ENCODE measurements at places on chromosomes 11 and 22.
A peak's percentile ranks its signal among the peaks of the same experiment; 100 is the strongest.

DNA sequence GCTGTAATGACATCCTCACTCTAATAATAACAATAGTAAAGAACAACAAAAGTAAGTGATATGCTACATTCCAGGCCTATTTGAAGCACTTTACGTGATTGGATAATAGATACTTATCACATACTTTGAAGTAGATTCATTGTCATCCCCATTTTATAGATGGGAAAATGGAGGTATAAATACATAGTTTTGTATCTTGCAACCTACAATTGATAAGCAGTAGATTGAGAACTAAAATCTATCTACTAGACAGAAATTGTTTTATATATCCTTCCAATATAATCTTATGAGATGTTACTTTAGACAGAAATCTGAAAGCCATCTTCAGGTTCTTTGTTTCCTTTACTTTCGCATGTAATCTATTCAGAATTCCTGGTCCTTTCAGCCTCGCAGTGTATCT, 104.6 kb upstream of the CD44 start:
- no peak for DNase-seq

DNA sequence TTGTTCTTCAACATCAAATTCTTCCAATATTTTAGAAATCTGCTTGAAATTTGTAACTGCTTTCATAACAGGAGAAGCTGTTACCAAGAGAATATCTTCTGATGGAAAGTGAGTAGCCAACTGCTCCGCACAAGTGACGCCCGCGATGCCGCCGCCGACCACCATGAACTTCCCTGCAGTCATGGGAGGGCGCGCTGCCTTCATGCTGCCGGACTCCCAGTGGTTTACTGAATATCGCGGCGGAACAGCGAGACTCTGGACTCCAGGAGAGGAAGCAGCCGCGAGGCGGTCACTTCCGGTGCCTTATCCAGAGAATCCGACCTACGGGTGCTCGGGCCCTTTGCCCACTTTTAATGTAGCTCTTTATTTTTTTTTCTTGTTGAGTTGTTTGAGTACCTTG, 190.6 kb downstream of the GUCY1A2 start:
- DNase-seq, result no peak

- no peak for DNase-seq
These were observed 77.0 kb downstream of the NECTIN1 start for GRCh38 chr11:119651802-119652584.

DNA sequence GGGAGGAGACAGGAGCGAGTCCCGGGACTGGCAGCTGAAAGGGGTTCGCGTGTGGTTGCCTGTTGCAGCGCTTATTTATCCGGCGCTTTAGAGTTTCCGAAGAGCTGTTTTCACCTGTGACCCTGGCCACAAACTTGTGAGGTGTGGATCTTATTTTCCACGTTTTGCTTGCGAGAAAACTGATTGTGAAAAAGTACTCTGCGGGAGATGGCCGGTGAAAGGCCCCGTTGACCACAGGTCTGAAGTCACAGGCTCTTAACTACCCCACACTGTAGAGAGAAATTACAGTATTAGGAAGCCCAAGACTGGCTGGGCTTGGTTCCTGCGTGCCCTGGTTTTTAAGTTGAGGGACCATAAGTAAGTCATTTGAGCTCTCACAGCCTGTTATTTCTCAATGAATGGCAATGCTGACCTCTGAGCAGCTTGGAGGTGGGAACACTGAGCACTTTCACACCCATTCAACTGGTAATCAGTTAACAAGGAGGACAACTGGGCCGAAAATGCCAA, 379 bp upstream of the RAB38 start:
- no peak for DNase-seq

DNA sequence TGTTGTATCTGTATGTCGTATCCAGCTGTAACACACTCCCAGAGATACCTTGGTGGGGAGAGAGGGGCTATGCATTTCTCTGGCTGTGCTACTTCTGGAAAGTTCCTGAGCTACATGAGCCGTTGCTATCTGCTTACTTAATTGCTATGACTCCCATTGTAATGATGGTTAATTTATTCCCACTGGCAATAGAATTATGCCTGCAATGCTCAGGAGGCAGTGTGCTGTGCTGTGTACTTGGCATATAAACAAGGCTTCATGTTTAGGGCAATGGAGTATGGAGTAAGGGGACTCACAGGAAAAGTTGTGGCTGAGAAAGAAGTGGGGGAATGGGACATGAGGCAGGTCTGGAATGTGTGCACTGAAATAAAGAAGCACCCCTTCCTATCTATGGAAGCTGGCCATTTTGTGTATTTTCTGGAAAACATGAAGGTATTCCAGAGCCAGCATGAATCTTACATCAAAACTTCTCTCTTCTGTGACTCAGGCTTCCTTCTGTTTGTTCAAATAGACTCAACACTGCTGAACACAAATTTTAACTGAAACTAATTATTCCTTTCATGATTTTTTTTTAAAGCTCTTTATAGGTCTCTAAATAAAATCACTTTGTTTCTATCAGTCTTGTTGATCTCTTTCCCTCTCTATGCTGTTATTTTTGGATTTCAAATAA, 40.6 kb downstream of the CD44 start:
- DNase-seq, result no peak

- DNase-seq, result no peak
These were observed 54.3 kb downstream of the CYTH4 start for GRCh38 chr22:37336579-37336978.

GRCh38 chr11:48088682-48089050, 108.3 kb downstream of the PTPRJ start:
- no peak for DNase-seq

DNA sequence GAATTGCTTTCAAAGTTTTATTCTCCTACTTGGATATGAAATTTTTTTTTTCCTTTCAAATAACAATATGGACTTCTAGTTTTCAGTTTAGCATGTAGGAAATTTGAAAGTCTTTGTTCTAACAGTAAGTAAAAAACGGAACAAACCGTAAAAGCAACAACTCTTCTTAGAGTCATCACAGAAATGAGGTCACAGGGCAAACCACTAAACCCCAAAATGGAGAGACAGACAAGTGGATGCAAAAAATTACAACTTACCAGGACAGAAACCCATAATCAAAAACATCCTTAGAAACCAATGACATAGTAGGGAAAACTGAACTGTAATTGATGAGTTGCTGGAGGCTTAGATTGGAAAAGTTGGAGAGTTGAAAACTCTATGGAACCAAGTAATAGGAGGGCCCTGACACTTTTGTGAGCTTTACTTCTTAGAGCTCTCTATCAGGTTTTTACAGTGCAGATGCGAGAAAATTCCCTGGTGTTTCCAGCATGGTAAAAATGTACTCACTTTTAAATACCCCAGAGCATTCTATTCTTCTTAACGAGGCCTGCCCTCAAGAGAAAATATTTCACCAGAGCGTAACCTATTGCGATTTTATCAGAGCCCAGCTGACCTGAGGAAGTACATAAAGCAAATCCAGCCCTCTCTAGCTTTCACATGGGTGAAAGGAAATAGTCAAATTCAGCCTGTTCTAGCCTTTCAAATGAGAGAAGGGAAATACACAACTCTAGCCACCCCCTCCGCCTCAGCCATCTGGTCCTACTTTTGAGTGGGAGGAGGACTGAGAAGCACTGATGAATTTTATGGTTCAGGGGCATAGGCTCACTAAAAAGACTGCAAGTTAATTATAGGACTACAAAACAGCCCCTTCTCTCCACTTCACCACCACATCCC, 39.1 kb downstream of the CASP12 start:
- no peak for DNase-seq

- no peak for DNase-seq
These were observed 50.3 kb upstream of the THY1 start for GRCh38 chr11:119473226-119473625.

DNA sequence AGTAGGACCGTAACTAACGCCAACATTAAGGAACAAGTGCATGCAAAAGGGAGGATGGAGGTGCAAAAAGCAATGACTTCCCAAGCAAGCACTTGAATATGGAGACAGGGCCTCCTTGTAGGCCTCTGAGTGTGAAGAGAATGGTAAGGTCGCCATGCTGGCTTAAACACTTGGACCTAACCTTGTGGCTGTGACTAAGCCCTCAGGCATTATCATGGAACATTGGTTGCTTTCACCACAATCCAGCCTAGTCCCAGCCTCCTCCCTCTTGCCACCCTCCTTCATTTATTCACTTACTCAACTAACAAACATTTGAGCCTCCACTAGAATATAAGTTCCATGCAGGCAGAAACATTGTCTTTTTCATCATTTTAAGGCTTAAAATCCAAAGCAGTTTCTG, 11.9 kb upstream of the SYTL2 start:
- no peak for DNase-seq

DNA sequence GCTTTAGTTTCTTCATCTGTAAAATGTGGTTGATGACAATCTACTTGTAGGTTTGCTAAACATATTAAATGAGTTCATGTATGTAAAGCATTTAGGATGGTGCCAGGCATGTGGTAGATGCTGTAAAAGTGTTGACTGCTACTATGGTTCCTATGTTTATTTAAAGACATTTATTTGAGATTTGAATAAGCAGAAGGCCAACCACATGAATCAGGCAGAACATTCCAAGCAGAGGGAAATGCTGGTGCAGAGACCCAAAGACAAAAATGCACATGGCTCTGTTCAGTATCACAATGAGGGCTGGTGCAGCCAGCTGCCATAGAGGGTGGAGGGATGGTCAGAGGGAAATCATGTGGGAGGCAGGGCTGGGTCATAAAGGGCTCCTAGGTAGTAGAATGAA, 156.2 kb upstream of the PDGFD start:
- no peak for DNase-seq

- DNase-seq, result no peak
These were observed 70.3 kb upstream of the WNT7B start for GRCh38 chr22:46047226-46047625.

DNA sequence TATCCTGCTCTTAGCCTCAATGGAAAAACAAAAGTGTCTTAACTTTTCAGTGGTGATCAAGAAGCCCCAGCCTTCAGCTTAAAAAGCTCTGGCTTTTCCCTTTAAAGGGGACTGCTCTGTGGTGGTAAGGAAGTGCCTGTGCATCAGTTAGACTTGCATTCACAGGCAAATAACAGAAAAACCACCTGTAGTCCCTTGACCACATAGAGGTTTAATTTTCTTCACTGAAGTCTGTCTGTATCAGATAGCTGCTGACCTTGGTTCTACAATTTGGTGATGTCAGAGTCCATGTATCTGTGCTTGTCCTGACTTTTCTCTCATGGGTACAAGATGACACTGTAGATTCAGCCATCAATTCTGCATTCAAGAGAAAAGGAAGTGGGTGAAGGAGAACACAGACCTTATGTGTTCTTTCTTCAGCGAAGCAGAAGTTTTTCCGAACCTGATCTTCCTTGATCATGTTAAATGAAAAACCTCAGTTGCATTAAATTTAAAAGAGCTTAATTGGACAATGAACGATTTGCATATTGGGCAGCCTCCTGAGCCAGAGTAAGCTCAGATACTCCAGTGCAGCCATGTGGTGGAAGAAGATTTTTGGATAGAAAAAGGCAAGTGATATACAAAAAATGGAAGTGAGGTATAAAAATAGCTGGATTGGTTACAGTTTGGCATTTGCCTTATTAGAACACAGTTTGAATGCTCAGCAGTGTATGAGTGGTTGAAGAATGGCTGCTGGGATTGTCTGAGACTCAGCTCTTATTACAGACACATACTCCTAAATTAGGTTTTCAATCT, 43.2 kb upstream of the RDX start:
- no peak for DNase-seq

- no peak for DNase-seq
These were observed 124.9 kb downstream of the C11orf58 start for GRCh38 chr11:16863389-16863788.

- DNase-seq, result no peak
These were observed 57.4 kb downstream of the BUD13 start for GRCh38 chr11:116715383-116715782.

- DNase-seq, result no peak
These were observed 1.8 kb upstream of the SNX19 start for GRCh38 chr11:130918081-130918480.

- DNase-seq, result no peak
These were observed 15.9 kb downstream of the CYP2D6 start for GRCh38 chr22:42114721-42115120.

DNA sequence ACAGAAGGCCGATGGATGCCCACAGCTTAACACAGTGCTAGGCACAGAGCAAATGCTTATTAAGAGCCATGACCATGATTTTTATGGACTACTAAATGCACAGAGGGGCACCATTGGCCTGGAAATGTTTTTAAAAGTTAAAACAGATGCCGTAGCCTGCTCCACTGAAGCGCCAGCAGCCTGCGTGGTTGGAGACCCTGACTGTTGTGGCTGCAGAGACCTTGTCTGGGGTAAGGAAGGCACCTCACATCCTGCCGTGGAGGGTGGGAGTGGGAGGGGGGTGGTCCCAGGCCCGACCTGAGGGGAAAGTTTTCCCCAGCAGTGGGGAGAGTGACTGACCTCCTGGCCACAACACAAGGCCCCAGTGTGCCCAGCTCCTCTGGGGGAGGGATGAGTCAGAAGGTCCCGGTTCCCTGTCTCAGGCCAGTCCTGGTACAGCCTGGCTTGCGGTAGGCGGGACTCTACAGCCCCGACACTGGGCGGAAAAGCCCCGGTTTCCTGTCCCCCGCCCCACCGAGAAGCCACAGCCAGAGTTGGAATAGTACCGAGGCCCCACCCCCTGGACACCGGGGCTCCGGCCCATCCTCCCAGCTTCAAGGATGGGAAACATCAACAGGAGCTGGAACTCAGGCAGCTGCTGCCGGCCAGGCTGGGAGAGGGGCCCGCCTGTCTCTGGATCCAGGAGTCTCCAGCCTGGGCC, 7.0 kb downstream of the CHST1 start:
- DNase-seq, result no peak

DNA sequence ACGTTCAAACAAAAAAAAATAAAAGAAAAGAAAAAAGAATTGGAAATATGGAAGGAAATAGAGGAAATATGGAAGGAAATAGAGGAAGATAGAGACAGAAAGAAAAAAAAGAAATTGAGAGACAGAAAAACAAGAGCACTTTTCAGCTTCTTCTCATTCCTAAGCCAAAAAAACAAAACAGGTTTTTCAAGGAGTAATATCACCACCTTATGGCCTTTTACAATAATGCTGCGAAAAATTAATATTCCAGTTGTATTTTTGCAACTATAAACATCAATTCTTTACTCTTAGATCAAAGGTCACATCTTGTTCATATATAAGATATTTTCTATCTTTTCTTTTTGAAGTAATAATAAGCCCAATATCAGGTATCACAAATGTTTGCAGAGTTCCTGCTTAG, 328.3 kb downstream of the FAT3 start:
- DNase-seq, result no peak

GRCh38 chr11:6320411-6321155, at the start of gene CAVIN3:
Gene CAVIN3 (minus strand): TSS chr11:6320501. CDS start chr11:6320476, 25 bp downstream.
- DNase-seq, result peak; percentile 35

GRCh38 chr11:33692541-33692940, 8.1 kb downstream of the C11orf91 start:
- no peak for DNase-seq

GRCh38 chr22:39739338-39740027, 154.1 kb downstream of the ENTHD1 start:
- no peak for DNase-seq

- DNase-seq, result no peak
These were observed 667 bp downstream of the CD81 start for GRCh38 chr11:2377511-2378443.

- no peak for DNase-seq
These were observed 41.8 kb upstream of the SORL1-AS1 start for GRCh38 chr11:121494355-121495099.

- DNase-seq, result no peak
These were observed 2203.8 kb downstream of the LRRC4C start for GRCh38 chr11:39255648-39256047.

- DNase-seq, result peak; percentile 33
These were observed 3.1 kb downstream of the ASRGL1 start for GRCh38 chr11:62340269-62340901.

GRCh38 chr22:37079668-37080171, 28.2 kb downstream of the KCTD17 start:
- DNase-seq, result peak; percentile 51

All from stimulated activated CD4-positive, alpha-beta T cell treated with anti-CD3 and anti-CD28 coated beads, Interleukin-15, amount 100 ng/mL, for 1 hour (primary cell).